Gastrocnemius medialis (tissue), 4 donors: ENCODE measurements at places on chromosomes 16 and 17. TPM values are rescaled to one million over a fixed set of nuclear protein-coding genes. Genes with fewer than 3 reads are reported as not detected.

The MMP15 gene
- total RNA-seq, result 6.3 TPM

The C1QTNF8 gene
- total RNA-seq, result not detected

The PERCC1 gene
- not detected for total RNA-seq

DNA sequence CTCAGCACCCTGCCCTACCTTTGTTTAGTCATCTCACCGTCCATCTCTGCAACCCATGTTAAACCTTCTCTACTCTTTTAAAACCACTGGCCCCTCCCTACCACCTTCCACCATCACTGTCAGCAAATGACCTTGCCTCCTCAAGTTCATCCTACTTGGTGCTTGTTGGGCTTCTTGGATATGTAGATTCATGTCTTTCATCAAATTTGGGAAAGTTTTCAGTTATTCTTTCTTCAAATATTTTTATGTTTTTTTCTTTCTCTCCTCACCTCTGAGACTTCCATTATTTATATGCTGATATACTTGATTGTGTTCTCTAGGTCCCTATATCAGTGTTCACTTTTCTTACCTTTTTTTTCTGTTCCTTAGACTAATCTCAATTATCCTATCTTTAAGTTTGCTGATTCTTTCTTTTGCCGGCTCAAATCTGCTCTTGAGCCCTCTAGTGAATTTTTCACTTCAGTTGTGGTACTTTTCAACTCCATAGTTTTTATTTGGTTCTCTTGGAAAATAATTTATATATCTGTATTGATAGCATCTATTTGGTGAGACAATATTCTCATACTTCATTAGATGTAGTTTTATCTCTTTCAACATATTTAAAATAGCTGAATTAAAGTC lies 28.7 kb upstream of the ALDH3A2 start:
- H3K27me3 ChIP-seq, result no peaks in the 10 kb centered on the region
- no peak overlapping the region for H3K4me3 ChIP-seq
- H3K4me1 ChIP-seq, result no peaks in the 10 kb centered on the region
- H3K36me3 ChIP-seq, result no peaks in the 10 kb centered on the region
- no peak for DNase-seq

- H3K27ac ChIP-seq, result no peak overlapping the region
- H3K4me1 ChIP-seq, result peaks cover 3% of the 10 kb centered on the region
- no peak overlapping the region for H3K4me3 ChIP-seq
- no peaks in the 10 kb centered on the region for H3K36me3 ChIP-seq
- no peaks in the 10 kb centered on the region for H3K27me3 ChIP-seq
Observed at GRCh38 chr16:30186782-30187555, 3.6 kb downstream of the CORO1A start.

DNA sequence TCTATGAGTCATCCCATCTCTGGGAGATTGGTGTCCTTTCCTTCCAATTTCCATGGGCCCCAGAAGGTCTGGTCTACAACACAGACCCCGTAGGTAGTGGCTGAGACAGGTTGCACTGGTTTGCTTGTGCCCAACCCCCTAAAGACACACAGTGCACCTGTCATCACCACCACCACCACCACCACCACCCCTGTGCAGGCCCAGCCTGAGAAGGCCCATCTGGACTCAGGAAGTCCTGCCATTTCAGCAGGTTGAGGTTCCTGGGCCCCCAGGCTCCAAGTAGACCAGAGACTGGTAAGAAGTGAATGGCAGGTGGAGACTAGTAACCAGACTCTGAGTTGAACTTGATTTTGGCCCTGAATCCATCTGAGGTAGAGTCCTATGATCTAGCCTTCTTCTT lies 25.9 kb upstream of the PHB1 start:
- no peaks in the 10 kb centered on the region for H3K4me1 ChIP-seq
- H3K27ac ChIP-seq, result no peak overlapping the region
- H3K27me3 ChIP-seq, result peaks cover 16% of the 10 kb centered on the region
- H3K36me3 ChIP-seq, result no peaks in the 10 kb centered on the region

- peaks cover 13% of the 10 kb centered on the region for H3K4me1 ChIP-seq
- no peak overlapping the region for H3K4me3 ChIP-seq
- DNase-seq, result no peak
- H3K27ac ChIP-seq, result peak overlapping the region; percentile 52
- H3K27me3 ChIP-seq, result no peaks in the 10 kb centered on the region
- no peaks in the 10 kb centered on the region for H3K36me3 ChIP-seq
Observed at GRCh38 chr17:43578699-43579565, 32.8 kb upstream of the ETV4 start.

GRCh38 chr17:81365601-81366585 lies 29.4 kb upstream of the BAHCC1 start:
- no peak overlapping the region for H3K4me3 ChIP-seq
- no peak for DNase-seq
- no peaks in the 10 kb centered on the region for H3K27me3 ChIP-seq

DNA sequence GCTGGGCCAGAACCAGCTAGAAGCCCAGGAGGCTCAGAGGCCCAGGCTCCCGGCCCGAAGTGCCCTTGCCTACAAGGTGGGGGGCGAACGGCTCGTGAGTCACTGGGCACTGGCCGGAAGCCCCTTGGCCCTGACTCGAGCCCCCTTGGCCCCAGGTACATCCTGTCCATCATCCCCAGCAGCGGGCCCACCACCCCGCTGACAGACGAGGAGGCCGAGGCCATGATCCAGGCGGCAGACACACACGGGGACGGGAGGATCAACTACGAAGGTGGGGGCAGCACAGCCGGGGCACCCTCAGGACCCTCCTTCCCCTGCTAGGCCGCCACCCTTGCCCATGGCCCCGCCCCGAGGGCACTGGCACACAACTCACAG lies 15.8 kb upstream of the AATK start:
- DNase-seq, result no peak
- no peaks in the 10 kb centered on the region for H3K36me3 ChIP-seq
- H3K4me3 ChIP-seq, result no peak overlapping the region
- H3K4me1 ChIP-seq, result no peaks in the 10 kb centered on the region
- H3K27me3 ChIP-seq, result no peaks in the 10 kb centered on the region

GRCh38 chr16:5447734-5448133 lies 350.1 kb upstream of the EEF2KMT start:
- H3K4me1 ChIP-seq, result no peaks in the 10 kb centered on the region
- no peaks in the 10 kb centered on the region for H3K36me3 ChIP-seq
- no peaks in the 10 kb centered on the region for H3K27me3 ChIP-seq
- H3K4me3 ChIP-seq, result no peak overlapping the region
- DNase-seq, result no peak

GRCh38 chr17:60790205-60790604 lies 112.6 kb downstream of the BCAS3 start:
- no peak for DNase-seq
- peaks cover 8% of the 10 kb centered on the region for H3K4me1 ChIP-seq
- no peaks in the 10 kb centered on the region for H3K36me3 ChIP-seq
- H3K27me3 ChIP-seq, result no peaks in the 10 kb centered on the region

- no peak overlapping the region for H3K27ac ChIP-seq
- H3K4me3 ChIP-seq, result no peak overlapping the region
- H3K27me3 ChIP-seq, result no peaks in the 10 kb centered on the region
- H3K36me3 ChIP-seq, result no peaks in the 10 kb centered on the region
- DNase-seq, result no peak
- H3K4me1 ChIP-seq, result no peaks in the 10 kb centered on the region
Observed at GRCh38 chr17:61047515-61047914, 352.1 kb upstream of the TBX2 start.

- no peaks in the 10 kb centered on the region for H3K4me1 ChIP-seq
- peaks cover 26% of the 10 kb centered on the region for H3K27me3 ChIP-seq
Observed at GRCh38 chr17:79685121-79685520, 45.6 kb upstream of the ENPP7 start.
